Activated CD8-positive, alpha-beta memory T cell treated with anti-CD3 and anti-CD28 coated beads for 1 hour (primary cell): ENCODE measurements at places on chromosomes 5 and 9.

GRCh38 chr5:128782446-128782845 lies 182.8 kb upstream of the SLC27A6 start:
- DNase-seq: no peak

- DNase-seq: no peak
Observed at GRCh38 chr9:128174062-128174461, 14.0 kb downstream of the BBLN start.

GRCh38 chr5:38316544-38317224 lies 58.3 kb downstream of the EGFLAM start:
- DNase-seq: no peak

DNA sequence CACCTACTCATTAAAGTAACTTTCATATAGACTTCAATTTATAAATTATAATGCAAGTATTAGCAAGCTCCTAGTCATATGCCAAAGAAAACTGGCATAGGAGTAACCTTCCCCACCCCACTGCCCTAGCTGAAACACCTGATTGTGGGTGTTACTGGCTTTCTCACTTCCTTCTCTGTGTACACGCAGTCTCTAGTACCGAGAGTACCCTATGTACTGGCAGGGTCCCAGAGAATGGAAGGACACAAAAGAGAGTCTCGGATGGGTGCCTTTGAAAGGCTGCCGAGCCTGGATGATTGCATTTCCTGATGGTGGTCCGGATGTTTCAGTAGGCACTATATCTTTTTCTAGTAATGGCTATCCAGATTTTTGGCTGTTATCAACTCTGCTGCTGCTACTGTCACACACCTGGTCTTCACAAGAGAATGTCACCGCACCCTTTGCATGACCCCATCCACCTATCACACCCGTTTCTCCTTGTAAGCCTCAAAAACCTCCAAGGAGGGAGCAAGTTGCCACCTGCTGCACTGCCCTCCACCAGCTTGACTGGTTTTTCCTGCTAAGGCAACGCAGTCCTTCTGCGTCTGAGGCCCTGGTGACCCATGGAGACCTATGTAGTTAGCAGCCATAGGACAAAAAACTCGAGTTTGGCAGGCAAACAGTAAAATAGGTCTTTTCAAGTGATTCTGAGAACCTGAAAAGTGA lies 53.8 kb upstream of the CLINT1 start:
- no peak for DNase-seq

DNA sequence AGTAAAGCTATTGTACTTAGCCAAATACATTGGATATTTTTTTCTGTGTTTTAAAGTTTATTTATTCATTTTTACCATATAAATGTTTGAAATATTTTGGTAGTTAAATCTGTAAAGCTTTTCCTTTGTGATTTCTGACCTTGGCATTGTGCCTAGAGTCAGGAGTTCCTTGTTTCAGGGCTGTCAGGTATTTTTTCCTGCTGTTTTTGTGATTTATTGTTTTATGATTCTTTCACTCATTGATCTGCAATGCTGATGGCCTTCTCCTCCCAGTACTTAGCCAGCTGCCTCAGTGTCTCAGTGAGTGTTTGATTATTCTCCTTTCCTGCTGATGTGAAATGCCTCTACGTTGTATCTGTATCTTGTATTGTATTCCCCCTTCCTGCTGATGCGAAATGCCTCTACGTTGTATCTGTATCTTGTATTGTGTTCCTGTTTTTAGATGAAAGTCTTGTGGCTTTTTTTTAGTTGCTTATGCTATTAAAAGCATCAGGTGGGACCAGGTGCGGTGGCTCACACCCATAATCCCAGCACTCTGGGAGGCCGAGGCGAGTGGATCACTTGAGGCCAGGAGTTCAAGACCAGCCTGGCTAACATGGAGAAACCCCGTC lies 61.0 kb downstream of the EHMT1 start:
- DNase-seq: no peak

DNA sequence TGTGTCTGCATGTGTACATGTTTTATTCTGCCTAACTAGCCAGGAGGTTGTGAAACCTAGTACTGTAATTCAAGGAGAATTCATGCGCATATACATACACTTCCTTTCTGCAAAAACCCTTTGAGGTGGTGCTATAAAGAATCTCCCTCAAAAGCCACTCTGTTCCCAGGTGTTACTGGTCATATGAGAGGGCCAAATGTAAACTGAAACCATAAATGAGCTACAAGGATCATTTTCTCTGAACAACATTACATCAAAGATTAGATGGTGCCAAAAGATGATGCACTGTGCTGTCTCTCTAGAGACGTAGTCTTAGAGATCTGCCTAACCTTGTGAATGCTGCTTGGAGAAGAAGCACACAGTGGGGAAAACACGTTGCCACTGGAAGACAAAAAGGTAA lies 15.7 kb downstream of the NREP start:
- no peak for DNase-seq

- DNase-seq: no peak
Observed at GRCh38 chr5:10339958-10340357, 13.5 kb upstream of the MARCHF6 start.

DNA sequence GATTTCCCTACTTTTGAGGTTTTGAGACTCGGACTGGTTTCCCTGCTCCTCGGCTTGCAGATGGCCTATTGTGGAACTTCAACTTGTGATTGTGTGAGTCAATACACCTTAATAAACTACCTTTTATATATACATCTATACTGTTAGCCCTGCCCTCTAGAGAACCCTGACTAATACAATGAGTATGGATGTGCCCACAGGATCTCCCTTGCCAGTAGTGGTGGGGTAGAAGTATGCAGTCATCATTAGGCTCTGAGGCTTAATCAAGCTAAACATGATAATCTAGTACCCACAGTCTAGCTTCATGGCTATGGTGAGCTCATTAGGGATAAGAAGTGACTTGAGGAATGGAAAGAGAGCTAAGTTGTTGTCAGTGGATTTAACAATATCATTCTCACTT lies 412.8 kb upstream of the PTGER4 start:
- no peak for DNase-seq

DNA sequence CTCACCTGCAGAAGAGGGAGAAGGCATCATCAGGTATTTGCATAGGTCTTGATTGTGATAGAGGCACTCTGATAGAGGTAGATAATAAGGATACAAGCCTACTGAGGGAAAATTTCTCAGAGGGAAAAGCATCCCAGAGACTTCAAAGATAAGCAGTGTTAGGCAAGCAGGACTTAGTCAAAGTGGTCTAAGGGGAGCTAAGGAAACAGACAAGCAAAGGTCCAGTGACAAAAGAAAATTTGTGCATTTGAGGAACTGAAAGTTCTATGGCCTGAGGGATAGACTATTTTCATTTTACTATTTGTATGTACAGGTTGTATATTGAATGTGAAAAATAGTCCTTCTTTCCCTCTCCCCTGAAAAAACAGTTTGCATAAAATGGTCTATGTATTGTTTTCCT lies 27.4 kb downstream of the OXCT1 start:
- DNase-seq: no peak

- no peak for DNase-seq
Observed at GRCh38 chr5:59001154-59001553, 418.3 kb downstream of the RAB3C start.

DNA sequence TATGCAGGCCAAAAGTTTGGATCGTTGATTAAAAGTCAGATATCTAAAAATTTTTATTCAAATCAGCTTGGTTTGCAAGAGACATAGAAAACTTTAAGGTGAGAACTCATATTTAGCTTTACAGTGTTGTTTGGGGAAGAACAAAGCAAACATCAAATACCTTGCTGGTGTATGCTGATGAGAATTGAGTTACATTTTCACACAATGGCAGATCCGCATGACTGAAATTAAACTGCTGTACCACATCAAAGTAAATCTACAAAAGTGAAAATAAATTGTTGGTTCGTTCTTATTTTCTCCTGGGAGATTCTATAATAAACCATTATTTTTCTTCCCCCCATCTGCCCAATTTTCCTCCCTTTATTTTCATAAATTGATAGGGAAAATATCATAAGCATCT lies 198.2 kb upstream of the PCSK5 start:
- DNase-seq: no peak

- DNase-seq: no peak
Observed at GRCh38 chr9:6686396-6686795, 40.9 kb upstream of the GLDC start.

- DNase-seq: no peak
Observed at GRCh38 chr9:114386886-114387679, 699 bp downstream of the AKNA start.

DNA sequence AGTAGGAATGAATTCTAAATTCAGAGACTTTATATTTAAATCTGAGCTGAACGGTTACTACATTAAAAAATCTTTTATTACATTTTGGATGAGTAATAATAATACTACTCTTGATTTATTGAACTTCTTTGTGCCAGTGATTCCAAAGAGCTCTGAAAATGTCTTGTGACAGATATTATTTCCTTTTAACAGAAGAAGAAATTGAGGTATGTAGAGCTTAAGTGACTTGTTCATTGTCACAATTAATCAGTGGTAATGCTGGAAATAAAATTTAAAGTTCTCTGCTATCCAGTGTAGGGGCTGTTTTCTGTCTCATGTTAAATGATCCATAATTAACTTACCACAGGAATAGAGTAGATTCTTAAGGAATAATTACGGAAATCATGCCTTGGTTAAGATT lies 335.3 kb downstream of the KIAA0825 start:
- DNase-seq: no peak

DNA sequence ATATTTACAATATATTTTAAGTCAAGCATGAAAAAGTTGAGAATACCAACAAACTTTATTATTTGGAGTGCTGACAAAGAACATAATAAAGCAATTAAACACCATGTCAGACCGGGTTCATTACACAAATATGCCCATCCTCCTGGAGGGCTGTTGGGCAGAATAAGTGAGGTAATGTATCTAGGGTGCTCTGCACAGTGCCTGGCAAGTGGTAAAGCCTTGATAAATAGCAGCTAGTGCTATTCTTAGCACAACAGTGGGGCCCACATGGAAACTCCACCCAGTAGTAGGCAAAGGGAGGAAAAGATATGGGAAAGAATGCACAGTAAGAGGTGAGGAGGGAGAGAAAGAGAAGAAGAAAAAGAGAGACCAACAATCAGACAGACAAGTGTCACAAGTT lies 97.7 kb downstream of the SLC1A3 start:
- no peak for DNase-seq

GRCh38 chr9:114198249-114199040 lies 43.1 kb downstream of the COL27A1 start:
- DNase-seq: no peak

DNA sequence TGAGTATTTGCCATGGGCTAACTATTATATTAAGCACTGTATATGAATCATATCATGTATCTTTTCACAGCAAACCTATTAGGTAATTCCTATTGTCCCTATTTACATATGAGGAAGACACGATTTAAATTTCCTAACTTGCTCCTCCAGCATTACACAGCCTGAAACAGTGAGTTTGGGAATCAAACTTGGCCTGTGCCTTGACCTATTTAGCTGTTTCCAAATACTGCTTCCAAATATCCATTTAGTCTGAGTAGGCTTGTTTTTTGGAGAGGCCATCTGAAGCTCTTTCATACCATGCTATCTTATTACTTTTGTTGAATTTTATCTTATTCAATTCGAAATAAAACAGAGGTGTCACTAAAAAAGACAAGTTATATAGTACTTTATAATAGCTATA lies 447.3 kb upstream of the MPDZ start:
- DNase-seq: no peak

GRCh38 chr9:131312822-131313770 lies 23.6 kb downstream of the PLPP7 start:
- no peak for DNase-seq

GRCh38 chr9:112789891-112790774 lies 39.6 kb downstream of the SNX30 start:
- no peak for DNase-seq

DNA sequence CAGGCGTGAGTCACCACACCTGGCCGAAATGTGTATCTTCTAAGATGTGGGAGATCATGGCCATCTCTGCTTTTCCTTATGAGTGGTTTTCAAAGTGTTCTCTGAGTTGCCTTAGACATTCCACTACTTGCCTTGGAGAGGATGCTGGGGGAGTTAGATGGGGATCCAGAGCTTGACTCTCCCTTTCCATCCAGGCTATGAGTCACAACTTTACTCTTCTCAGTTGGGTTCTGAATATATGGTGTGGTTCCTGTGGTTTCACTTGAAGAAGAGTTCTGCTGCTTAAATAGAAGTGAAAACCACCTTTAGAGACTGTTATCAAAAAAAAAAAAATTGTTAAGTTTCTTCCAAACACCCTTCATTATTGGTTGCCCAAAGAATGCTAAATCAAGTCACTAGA lies 217.6 kb downstream of the ZNF608 start:
- no peak for DNase-seq
